AG04449 (cell line): ENCODE measurements at places on chromosomes 12 and 14.

GRCh38 chr12:26726956-26727355 lies 106.0 kb downstream of the ITPR2 start:
- DNase-seq: no peak

GRCh38 chr12:2384029-2384386 lies 331.2 kb downstream of the CACNA1C start:
- DNase-seq: no peak

DNA sequence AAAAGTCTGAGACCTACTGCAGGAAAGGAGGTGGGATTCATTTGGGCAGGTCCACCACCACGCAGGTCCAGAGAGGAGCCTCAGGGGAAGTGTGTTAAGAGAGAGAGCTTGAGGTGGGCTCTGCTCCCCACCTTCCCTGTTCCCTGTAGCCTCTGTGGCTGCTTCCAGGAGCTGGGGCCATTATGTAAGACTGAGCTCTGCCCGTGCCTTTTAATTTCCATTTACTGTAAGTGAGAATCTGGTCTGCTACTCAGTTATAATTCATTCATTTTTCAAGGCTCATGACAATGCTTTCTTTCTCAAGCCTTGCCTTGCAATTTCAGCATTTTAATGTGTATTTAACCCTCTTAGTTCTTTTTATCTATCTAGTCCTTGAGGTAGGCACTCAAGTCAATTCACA lies 8.3 kb downstream of the SLC4A8 start:
- DNase-seq: no peak

DNA sequence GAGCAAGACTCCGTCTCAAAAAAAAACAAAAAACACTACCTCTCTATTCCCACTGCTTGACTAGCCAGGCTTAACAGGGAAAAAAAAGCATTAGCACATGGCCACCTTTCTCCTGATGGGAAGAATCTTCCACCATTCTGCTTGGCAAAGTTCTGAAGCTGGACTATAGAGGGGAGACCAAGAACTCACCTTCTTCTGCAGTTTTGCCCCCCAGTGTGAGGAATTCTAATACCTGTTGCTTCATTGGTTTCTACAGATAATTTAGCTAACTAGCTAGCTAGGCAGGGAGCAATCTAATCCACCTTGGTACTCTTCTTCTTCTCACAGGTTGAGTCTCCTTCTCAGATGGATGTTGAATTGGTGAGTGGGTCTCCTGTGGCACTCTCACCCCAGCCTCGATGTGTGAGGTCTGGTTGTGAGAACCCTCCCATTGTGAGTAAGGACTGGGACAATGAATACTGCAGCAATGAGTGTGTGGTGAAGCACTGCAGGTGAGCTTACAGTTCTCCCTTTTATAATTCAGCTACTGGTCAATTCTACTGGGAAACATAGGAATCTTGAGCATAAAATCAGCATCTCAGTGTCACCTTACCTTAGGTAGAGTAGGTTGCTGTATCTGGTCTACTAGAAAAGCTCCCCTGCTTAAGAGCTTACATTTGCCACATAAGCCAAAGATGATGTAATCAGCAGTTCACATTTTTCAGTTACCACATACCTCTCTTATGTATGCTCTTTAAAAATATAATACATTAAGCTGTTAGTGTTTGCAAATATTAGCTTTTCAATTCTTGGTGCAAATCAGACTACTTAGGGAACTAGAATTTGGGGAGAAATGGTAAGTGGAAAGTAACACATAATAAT lies 16.0 kb downstream of the METTL3 start:
- peak; percentile 42 for DNase-seq

- no peak for DNase-seq
These were observed 50.1 kb downstream of the PLXNC1 start for GRCh38 chr12:94198469-94198868.

- DNase-seq: no peak
These were observed 110.9 kb upstream of the MGAT4C start for GRCh38 chr12:86367137-86367536.

GRCh38 chr12:131507881-131508280 lies 203.0 kb upstream of the SFSWAP start:
- DNase-seq: no peak

GRCh38 chr14:74504412-74504811 lies 10.8 kb downstream of the ISCA2 start:
- DNase-seq: no peak

DNA sequence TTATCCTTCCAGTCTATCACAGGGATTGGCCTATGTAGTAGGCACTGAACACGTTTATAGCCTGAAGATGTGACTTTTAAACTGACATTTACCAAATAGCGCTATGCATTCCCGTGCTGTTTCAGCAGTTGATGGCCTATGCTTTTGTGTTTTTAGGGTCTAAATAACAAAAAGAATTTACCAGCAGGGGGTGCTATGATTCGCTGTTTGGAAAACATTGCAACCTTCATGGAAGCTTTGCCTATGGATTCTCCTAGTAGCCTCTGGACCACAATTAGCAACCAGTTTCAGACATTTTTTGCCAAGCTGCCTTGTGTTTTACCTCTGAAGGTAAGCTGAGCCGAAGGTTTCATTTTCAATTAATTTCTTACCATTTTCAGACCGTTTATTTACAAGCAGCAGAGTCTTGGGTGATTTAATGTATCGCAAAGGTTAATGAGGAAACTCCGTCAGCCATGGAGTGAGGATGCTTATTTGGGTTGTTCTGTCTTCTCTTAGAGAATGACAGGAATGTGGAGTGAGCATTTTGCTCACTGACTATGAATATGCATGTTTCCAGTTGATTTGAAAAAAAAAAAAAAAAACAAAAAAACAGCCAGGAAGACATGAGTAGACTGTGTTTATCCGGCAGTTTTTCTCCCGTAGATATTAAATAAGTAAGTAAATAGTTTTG lies 133.1 kb downstream of the PRIMA1 start:
- peak; percentile 3 for DNase-seq

DNA sequence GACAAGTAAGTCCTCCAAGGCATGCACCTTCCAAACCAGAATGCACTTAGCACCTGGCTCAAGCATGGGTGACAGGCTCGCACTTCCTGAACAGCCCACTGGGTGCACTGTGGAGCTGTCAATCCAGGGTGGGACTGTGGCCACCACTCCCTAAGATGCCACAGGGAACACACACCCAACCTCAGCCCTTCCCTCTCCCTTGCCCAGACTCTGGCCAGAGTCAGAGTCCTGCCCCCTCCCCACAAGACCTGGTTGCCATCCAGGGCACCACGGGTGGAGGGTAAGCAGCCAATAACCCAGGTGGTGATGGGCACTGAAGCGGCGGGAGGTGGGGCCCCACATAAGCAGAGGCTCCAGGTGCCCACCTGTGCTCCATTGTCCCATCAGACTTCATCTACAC lies 160.6 kb downstream of the MYRFL start:
- no peak for DNase-seq

- no peak for DNase-seq
These were observed 15.1 kb upstream of the PLEK2 start for GRCh38 chr14:67426983-67427606.

DNA sequence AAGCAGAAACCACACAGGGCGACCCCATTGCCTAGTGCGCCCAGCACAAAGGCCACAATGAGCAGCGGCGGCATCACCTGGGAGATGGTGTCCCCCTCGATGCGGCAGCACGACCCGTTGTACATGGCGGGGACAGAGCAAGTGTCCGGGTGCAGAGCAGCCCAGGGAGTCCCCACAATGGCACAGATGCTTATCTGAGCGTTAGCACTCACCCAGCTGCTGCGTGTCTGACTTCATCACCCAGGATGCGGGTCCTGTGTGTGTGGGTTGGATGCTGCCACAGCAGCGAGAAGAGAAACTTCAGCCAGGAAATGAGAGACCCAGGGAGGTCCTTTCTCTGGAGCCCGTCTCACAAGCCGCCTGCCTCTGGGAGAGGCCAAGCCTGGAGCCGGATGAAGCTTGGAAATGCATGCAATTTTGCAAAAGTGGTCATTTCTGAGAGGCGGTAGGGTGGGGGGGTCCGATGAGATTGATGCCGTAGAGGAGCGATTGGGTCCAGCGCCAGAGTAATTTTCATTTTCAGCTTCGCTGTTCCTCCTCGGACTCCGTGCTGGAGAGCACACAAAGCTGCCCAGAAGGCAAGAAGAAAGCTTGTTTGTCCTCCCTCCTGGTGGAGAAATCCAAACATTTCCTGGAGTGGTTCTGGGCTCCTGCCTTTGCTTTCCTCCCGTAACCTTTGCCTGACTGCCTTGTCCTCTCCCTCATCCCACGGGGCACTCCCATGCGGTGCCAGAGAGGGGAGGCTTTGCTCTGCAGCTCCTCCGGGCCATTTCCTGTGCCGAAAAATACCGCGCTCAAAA lies at the start of gene HCAR1:
Gene HCAR1, minus strand, starts transcription at position 630 of the 800 bp plus-strand sequence. Its CDS starts 505 bp downstream, at position 125.
- DNase-seq: no peak

DNA sequence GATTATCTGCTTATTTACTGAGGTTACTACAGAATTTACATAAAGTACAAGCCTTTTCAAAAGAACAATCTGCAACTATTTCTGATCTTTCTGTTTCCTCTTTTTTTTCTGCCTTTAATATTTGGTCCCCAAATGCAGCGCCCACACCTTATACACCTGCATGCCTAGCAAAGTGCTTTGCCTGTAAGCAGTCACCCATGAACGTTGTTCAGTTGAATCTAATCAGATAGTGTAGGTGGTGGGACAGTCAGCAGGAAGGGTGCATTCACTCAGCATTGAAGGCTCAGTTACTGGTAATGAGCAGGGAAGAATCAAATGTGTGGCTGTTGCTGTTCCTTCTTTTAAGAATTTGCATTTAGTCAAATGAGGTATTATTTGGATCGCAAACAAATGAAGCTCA lies 108.4 kb downstream of the GPR135 start:
- DNase-seq: no peak
